ENCODE measurements at places on chromosomes 2 and 18.

DNA sequence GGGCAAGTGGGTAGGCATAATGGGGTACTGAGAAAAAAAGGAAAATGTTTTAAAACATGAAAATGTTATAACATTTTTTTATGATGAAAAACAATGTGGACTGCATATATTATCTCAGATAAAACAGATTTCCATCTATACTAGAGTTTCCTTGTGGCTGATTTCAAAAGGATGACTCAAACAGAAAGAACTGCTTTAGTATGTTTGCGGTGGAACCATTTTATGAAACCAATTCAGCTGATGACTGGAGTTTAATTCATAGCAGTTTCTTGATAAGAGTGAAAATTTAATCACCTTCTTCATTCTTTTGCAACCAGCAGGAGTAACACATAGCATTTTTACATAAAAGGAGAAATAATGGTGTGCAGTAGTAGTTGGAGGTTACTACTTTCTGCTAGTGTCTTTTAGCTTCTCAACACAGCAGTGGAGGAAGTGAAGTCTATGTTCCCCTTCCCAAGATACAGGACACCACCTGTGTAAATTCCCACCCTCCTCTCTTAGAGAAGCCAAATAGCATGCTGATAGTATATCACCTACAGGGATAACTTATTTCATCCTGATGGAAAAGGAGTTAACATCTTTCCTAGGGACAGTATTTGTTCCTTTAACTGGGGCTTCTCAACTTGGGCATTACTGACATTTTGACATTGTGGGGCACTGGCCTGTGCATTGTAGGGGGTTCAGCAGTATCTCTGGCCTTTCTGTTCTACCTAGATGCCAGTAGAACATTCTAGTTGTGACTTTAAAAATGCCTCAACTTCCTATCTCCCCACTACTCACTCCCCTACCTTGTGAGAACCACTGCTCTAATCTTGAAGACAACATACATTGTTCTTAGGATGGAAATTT is 29.9 kb downstream of the PELI1 start:
- DNase-seq, result no peak

DNA sequence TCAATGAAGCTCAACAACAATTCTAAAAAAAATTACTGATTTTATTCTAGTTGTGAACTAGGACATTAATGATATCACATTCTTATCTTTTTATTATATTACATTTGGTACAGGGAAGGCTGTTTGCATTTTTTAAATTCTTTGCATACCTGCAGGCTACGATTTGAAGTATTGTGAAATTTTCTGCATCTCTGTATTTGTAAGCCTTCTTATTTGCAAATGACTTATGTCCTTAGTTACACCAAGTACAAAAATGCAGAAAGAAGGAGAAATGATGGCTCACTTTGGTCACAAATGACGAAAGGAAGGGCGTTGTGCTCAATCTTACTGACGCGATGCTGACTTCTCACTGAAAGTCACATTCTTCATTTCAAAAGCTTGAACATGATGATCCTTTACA is 227.5 kb upstream of the SOX11 start:
- DNase-seq, result no peak

DNA sequence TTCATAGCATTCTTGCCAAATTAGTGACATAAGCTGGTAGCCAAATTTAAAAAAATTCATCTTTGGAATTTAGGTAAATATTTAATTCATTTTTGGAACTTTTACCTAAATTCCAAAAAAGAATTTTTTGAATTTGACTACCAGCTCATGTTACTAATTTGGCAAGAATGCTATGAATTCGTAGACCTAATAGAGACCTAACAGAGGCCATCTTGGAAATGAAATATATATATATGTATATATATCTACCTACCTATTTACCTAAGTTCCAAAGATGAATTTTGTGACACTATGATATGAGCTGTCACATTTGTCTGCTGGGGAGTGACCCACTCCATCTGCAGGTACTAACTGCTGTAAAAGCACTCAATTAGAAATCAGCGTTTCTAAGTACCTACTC is 65.6 kb downstream of the MYOM1 start:
- DNase-seq, result no peak

DNA sequence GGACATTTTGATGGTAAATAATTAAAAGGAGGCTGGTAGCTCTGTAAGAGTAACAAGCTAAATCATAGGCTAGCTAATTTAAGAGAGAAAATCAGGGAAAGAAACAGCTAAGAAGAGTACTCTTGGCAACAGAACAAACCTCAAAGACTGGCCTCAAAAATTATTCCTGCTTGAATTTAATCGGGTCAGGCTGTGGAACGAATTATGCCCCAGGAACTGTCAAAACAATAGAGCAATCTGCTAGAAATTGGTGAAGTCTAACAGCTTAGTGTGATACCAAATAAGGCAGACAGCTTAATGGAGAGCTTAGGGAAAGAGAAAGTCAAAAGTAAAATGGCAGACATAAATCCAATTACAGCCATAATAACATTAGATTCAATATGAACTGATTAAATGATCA is 215.7 kb downstream of the MREG start:
- no peak for DNase-seq

- no peak for DNase-seq
Observed at GRCh38 chr18:23945416-23946079, 69.0 kb upstream of the TTC39C start.

DNA sequence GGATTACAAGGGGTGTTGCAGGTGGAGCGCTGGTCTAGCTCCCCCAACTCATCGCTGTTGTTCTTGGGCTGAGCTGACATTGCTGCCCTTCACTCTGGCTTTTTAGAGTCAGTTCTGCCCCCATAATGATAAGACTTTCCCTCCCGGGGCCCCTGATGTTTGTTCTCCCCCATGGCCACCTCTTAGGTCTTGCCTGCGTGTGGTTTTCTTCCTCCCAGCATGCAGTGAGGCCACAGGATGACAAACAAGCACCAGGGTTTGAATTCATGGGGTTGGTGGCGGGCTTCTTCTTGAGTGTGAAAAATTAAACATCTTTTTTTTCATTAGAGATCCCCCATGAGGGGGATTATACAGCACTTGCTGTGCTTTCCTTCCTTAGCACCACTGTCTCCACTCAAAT is 74.1 kb downstream of the CTAGE1 start:
- DNase-seq, result no peak

All from stimulated activated CD4-positive, alpha-beta T cell treated with anti-CD3 and anti-CD28 coated beads, Interleukin-4, amount 100 ng/mL, for 48 hours (primary cell).